Activated T-helper 1 cell treated with anti-CD3 and anti-CD28 coated beads, Interleukin-12 subunit alpha, Interleukin-12 subunit beta, Interleukin-2, Interleukin-4 antibody, amounts not matched to agents 30 ng/mL and 10 ng/mL and 1 ng/mL, durations not matched to agents 14 hours and 24 hours and 36 hours (primary cell): ENCODE measurements at places on chromosomes 1 and 21. TPM values are rescaled to one million over a fixed set of nuclear protein-coding genes. Genes with fewer than 3 reads are reported as not detected.

- no peaks in the 10 kb centered on the region for H3K27me3 ChIP-seq
- H3K4me3 ChIP-seq, result no peak overlapping the region
- peaks cover 35% of the 10 kb centered on the region for H3K4me1 ChIP-seq
- H3K36me3 ChIP-seq, result peaks cover 30% of the 10 kb centered on the region
Measured at GRCh38 chr1:37850352-37850955, 8.9 kb downstream of the MTF1 start.

DNA sequence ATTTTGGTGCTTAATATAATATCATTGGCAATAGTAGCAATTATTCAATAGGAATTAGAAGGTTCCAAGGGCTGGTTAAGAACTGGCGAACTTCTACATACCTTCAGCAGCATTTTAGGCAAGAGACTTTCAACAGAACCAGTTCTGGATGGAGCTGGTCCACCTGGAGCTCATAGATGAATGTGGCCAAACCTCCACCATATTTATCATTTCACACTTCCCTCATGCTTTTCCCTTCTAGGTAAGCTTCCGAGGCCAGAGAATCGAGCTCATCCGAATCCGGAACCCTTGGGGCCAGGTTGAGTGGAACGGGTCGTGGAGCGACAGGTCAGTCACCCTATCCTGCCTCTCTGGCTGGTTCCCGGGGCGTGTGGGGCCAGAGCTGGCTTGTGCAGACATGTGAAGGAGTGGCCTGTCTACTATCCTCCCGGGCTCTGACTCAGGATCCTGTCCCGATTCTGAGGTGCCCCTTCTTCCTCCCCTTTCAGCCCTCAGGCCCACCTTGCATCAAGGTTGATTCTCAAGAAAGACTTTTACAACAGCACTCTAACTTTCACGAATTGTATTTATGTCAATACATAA lies 24.7 kb downstream of the CAPN9 start:
- no peak overlapping the region for H3K4me3 ChIP-seq

DNA sequence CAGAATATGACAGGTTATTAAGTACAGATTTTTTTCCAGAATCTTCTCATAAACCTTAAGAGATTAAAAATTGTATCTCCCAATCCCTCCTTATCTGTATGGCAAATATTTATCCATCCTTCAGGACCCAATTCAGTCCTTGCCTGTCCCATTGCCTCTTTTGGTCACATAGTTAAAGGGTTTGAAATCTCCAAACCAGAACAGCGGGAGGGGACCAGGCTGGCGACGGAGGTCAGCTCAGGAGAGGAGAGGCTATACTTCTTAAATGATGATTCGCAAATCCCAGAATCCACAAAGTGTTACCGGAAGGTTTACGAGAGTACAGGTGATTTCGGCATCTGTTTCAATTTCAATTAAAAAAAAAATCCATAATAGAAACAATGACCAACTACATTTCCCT lies 572.7 kb downstream of the SMYD3 start:
- H3K4me3 ChIP-seq, result no peak overlapping the region
- no peaks in the 10 kb centered on the region for H3K36me3 ChIP-seq
- H3K4me1 ChIP-seq, result no peaks in the 10 kb centered on the region
- no peak overlapping the region for H3K27ac ChIP-seq
- DNase-seq, result no peak
- H3K27me3 ChIP-seq, result no peaks in the 10 kb centered on the region

DNA sequence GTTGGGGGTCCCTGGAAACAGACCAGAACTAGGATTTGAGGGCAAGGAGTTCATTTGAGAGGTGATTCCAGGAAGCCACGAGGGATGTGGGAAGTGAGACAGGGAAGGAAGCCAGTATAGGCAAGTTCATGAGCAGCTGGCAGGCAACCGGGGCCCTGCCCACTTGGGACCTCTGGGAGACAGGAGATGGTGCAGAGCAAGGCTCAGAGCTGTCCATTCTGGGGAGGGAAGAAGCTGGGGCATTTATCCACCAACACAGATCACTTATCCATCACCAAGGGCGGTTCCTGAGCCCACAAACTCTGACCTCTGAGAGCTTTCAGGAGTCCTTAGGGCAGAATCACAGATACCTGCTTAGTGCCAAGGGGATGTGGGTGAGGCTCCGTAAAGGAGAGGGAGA lies 16.8 kb downstream of the EDN2 start:
- no peaks in the 10 kb centered on the region for H3K4me1 ChIP-seq
- no peak for DNase-seq
- no peak overlapping the region for H3K27ac ChIP-seq
- H3K27me3 ChIP-seq, result peaks cover 8% of the 10 kb centered on the region
- H3K36me3 ChIP-seq, result no peaks in the 10 kb centered on the region

GRCh38 chr1:6245869-6246496 lies 2.0 kb downstream of the HES3 start:
- H3K36me3 ChIP-seq, result peaks cover 3% of the 10 kb centered on the region
- peak; percentile 58 for DNase-seq
- H3K4me3 ChIP-seq, result peak overlapping the region; percentile 77
- peaks cover 54% of the 10 kb centered on the region for H3K27me3 ChIP-seq
- H3K4me1 ChIP-seq, result peaks cover 11% of the 10 kb centered on the region
- peak overlapping the region; percentile 78 for H3K27ac ChIP-seq

DNA sequence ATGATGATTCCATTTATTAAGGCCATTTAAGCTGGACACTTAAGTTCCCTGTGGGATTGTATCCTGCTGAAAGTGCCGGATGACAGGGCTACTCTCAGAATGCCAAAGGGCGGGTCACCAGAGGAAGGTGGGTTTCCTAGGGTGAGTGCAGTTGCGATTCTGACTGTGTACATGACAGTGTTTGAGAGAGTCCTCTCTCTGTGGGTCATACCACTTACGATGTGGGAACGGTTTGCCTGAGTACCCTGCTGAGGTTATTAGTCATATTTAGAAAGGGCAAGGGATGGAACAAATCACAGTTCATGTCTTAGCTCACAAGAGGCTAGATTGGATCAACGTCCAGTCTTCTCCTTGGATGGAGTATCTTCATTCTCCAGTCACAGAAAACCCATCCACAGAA lies 461.9 kb downstream of the CAMTA1 start:
- H3K4me3 ChIP-seq, result no peak overlapping the region
- H3K27me3 ChIP-seq, result peaks cover 7% of the 10 kb centered on the region
- H3K27ac ChIP-seq, result no peak overlapping the region
- no peaks in the 10 kb centered on the region for H3K4me1 ChIP-seq
- no peaks in the 10 kb centered on the region for H3K36me3 ChIP-seq

DNA sequence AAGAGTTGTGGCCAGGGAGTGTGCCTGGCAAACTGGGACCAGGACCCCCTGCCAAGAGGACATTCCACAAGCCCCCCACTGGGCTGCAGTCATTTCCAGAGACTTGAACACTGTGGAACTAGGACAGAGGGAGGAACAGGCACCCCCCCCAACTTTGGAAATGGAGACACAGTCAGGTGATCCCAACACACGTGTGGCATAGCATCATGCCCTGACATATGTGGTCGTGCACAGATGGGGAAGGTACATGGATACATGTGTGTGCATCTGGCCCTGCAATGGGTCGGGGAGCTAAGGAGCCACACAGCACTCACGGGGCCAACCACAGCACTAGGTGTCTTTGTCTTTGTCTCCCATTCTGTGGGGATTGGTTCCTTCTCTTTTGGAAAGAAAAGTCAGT lies 6.6 kb upstream of the TFF3 start:
- peaks cover 26% of the 10 kb centered on the region for H3K27me3 ChIP-seq
- no peaks in the 10 kb centered on the region for H3K4me1 ChIP-seq
- H3K4me3 ChIP-seq, result no peak overlapping the region
- no peak for DNase-seq
- no peaks in the 10 kb centered on the region for H3K36me3 ChIP-seq
- H3K27ac ChIP-seq, result no peak overlapping the region

DSCAM gene
- not detected in 2 replicates for total RNA-seq

MCOLN3 gene
- 1.3 and 1.7 TPM in 2 replicates for total RNA-seq

C8A gene
- not detected in 2 replicates for total RNA-seq

SH2D2A gene
- total RNA-seq, result 283 and 286 TPM in 2 replicates
